Endothelial cell of umbilical vein (primary cell): ENCODE measurements at places on chromosomes 7 and 10. TPM values are rescaled to one million over a fixed set of nuclear protein-coding genes. Genes with fewer than 3 reads are reported as not detected.

GRCh38 chr7:83502636-83503035, 146.3 kb downstream of the SEMA3E start:
- DNase-seq, result no peak

DNA sequence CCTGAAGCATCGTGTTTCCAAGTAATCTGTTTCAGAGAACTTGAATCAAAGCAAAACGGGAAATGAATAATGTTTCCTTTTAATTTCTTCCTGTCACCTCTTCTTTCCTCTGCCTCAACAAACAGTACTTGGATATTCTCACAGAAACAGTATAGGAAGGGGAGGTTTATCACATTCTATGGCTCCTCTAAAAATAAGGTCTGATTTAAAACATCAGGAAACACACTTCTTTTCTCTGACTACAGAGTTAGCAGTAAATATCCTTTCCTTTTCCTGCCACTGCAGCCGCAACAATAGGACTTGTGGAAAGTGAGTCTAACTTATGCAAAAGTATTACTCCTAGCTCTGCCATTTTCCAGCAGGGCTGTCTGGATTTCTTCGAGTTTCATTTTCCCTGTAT, 62.3 kb downstream of the CH25H start:
- peak; percentile 84 for DNase-seq

- DNase-seq, result no peak
These were observed 51.0 kb upstream of the SUN1 start for GRCh38 chr7:781186-781849.

Gene LIPF
- polyA plus RNA-seq, result not detected in 2 replicates

Gene PTN
- polyA plus RNA-seq, result 0.07 and 0.13 TPM in 2 replicates

DNA sequence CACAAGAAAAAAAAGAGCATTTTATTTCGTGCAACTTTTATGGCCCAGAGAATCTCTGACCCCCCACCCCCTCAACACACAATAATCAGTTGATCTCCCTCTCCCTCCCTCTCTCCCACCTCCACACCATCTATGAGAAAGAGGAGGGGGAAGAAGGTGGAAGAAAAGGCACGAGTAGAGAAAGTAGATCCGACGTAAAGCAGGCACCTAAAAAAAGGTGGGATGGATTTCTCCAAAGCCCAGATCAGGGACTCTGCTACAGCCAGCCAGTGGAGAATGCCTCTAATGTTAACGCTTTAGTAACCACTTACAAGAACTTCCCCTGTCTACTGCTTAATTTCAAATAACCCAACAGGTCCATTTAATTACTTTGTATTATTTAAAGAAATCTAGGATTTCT, 24.4 kb downstream of the KMT2C start:
- DNase-seq, result no peak

Gene TFR2
- 0.32 and 0.37 TPM in 2 replicates for polyA plus RNA-seq

DNA sequence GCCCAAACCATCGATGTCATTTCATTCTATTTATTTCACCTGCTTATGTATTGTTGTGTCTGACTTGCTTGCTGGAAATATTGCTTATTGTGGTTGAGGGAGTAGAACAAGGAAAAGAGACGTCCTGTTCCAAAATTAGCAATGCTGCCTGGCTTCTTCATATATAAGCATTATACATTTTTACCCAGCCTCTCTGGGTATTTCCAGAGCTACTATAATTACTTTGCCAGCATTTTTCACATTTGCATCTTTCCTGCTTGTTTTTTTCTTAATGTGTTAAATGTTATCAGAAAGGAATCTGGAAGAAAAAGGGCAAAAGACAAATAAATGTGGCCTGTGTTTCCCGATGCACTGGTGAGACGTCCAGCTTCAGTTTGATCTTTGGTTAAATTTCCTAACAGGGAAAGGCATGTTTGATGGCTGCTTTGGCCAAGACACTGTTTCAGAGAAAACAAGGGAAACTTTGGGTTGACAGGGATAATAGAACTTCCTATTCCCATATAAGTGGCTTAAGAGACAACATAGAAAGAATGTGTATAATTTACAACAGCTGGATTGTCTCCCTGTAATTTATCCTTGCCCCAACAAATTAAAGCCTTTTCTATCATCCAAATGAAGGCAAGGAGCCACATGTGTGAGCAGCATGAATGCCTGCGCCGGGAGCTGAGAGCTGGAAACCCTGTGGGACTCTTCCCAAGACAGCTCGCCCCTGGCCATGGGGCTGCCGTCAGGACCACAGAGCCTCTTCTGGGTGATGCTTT, 671.1 kb upstream of the CELF2 start:
- DNase-seq, result no peak

DNA sequence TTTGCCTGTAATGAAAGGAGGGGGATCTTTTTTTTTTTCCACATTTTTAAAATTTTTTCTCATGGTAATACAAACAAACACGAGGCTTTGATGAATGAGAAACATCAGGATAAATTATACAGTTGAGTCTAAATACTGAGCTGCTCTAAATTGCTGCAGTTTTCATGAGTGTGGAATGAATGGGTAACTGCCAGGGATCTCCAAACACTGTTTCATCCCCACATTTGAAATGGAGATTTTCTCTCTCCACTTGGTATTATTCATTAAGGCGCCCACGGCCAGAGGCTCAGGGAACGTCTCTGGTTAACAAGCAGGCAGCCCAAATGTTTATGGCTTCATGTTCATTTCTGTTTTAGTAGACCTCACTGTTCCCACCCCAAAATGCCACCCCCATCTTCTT, 717.1 kb downstream of the GRID1 start:
- DNase-seq, result no peak

Gene NEUROD6
- not detected in 2 replicates for polyA plus RNA-seq

DNA sequence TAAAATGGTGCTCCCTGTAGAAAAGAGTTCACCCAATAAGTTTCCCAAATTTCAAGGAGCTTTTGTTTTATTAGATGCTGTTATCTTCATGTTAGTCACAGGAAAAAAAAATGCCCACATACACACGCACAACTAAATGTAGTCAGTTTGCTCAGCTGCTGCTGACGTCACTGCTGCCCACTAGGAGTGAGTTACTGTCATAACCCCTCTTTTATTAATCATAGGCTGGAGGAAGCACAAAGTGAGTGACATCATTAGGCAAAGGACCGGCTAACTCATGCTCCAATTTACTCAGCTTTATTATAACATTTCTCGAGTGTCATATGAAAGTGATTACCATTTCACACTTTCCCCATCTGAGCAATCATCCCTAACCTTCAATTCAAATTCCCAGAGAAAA, 6.7 kb upstream of the INHBA start:
- peak; percentile 62 for DNase-seq

DNA sequence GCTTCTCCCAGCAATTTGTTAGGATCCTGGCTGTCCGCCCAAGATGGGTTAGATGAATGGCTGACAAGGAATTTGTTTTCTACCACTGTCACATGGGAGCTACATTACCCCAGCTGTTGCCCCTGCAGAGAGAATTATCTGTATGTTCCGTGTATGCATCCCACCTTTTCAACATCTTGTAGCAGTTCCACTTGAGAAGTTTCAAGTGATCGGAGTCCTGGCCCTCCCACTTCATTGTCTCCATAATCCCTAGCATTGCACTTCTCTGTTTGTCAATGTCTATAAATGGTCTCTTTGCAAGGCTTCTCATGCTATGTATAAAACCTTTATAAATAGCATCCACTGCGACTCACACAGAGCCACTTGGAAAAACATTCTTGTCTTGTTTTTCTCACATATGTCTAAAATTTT, 972.5 kb downstream of the CNTNAP2 start:
- DNase-seq, result no peak

DNA sequence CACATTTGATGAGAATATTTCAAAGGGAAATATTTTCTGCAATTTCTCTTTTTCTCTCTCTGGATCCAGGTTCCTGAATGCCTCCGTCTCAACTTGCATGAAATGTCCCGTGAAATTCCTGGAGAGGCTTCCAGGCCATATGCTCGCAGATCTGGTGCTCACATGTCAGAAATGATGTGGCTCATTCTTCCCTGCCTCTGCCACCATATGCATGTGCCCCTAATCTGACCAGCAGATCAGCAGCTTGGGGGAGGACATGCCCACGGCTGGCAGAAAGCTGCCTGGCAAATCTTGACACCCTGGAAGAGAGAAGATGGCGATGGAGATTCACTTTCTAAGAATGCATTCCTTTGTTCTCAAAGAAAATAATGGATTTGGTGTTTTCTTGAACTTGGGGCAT, 490.7 kb downstream of the RPS24 start:
- DNase-seq, result no peak

DNA sequence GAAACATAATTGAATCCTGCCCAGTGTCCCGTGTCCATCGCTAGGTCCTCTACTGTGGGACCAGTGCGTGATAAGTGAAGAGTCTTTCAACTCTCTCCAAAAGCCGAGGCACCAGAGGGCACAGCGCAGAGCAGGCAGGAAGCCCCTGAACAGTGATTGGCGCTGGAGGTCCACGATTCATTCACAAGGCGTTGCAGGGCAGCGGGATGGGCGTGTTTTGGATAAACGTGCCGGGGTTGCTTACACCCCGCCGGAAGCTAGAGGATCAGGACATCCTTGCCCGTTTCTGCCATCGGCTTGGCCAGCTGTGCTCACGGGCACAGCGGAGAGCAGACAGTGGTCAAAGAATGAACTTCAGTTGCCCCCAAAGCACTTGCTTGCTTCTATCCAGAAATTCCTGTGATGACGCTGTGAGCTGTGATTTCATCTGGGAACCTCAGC, 86.0 kb upstream of the PFKP start:
- no peak for DNase-seq

DNA sequence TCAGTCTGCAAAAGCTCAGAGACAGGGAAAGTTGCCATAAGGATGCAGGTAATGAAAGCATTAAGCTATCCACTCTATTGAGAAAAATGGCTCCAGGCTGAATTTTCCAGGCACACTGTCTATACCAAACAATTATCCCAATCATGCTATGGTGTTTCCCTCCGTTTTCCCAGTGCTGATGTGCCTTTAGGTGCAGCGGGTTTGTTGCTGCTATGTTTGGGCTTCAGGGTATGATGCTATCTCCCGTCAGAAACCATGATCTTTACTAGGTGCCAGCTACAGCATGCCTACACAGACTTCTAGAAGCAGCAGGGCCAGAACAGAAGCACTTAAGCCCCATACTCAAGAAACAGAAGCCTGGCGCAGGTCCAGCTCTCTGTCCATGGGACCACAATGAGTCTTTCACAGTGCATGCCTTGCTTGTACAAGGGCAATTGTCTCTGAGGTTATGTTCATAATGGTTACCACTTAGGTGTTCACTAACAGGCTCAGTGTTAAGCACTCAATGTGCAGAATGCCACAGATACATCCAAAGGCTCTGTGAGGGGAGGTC, 19.4 kb downstream of the STEAP1B start:
- no peak for DNase-seq

Gene NUTM2B
- polyA plus RNA-seq, result 0.19 and 0.35 TPM in 2 replicates

GRCh38 chr10:101311185-101312066, 42.5 kb upstream of the BTRC start:
- no peak for DNase-seq

GRCh38 chr10:37125191-37125732, at the start of gene ANKRD30A:
TSS of gene ANKRD30A (plus strand) at chr10:37125598. CDS start at chr10:37125788, 190 bp downstream.
- no peak for DNase-seq

GRCh38 chr10:114042895-114043531, 653 bp upstream of the ADRB1 start:
- peak; percentile 39 for DNase-seq

Gene CLEC5A
- not detected in 2 replicates for polyA plus RNA-seq

DNA sequence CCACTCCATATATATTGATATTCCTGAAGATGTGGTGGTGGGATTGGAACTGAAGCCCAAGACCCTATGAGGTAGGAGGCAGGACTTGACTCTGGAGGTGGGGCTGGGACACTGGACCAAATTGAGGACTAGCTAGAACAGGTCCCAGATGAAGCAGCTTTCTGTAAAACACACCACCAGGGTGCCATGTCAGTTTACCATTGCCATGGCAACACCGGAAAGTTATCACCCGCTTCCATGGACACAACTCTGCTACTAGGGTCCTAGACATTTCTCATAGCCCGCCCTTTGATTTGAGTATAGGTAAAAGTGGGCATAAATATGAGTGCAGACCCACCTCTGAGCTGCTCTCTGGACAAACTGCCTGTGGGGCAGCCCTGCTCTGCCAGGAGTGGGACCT, 490.5 kb upstream of the PFKP start:
- DNase-seq, result no peak

DNA sequence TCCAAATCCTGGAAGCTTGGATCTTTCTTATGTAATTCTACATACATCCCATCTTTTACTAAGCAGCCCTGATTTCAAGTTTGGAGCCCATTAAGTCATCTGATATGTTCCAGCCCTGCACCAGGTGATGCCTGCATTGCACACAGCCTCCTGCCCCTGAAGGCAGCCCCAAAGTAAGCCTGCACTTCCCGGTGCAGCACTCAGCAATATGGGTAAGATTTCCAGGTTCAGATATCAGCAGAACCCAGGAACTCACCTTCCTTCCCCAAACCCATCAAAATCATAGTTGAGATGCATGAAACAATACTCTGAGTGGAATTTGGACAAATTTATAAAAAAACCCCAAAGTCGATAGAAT, 333 bp upstream of the DDC start:
- DNase-seq, result no peak

DNA sequence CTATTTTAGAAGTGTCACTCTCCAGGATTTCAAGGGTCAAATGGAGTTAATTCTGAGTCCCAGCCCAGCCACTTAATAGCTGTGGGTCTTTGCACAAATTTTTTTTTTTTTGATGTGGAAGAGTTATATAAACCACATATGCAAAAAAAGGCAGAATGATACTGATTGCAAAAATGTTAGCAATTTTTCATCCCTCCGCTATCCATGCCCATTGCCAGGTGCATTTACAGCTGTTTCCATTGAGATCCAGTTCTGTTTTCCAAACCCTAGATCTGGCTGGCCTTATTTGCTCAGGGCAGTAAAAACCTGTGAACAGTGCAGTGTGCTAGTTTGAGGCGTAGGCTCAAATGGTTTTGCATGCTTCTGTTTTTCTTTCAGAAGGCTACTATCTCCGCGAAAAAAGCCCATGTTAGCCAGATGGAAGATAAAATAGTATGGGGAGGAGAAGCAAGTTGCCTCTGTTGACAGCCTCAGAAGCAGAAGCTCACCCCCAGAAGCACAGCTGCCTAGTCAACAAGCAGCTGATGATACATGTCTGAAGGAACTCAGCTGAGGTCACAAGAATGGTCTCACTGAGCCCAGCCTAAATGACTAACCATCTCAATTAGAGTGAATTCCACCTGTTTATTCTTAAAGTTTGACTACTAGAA, 997 bp upstream of the ZNF138 start:
- no peak for DNase-seq

GRCh38 chr7:82633592-82633991, 190.0 kb upstream of the CACNA2D1 start:
- no peak for DNase-seq

- peak; percentile 59 for DNase-seq
These were observed 141.3 kb upstream of the VKORC1L1 start for GRCh38 chr7:65731562-65732035.

Gene CFAP46
- 0.88 and 0.98 TPM in 2 replicates for polyA plus RNA-seq

GRCh38 chr7:25951414-25952260, 200.4 kb upstream of the NFE2L3 start:
- DNase-seq, result no peak

- DNase-seq, result no peak
These were observed 222.7 kb upstream of the C7orf33 start for GRCh38 chr7:148367731-148368475.

- DNase-seq, result no peak
These were observed 83.1 kb downstream of the PRPF18 start for GRCh38 chr10:13669901-13670300.
